ENCODE measurements at places on chromosomes 11 and 22.

DNA sequence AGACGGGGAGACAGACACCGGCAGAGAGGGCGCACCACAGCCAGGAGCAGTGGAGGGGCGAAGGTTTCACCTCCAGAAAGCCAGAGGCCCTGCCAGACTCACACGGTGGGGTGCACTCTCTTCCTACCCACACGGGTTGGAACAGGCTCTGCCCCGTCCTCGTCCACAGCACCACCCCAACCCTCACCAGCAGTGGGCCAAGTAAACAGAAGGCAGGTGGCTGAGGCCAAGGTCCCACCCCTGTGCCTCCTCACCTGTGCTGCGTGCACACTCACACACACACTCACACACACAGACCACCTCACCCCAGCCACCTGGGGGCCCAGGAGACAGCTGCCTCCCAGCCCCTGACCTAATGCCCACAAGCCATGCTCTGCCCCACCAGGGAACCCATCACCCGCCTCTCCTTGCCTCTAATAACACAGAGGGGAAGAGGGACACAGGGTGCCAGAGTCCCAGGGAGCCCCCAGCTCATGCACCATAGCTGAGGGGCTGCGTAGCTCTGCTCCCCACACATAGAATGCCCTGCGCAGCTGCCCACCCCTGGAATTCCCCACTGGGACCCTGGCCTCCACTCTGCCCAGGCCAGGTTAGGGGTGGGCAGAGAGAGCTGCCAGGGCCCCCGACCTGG is 3.1 kb downstream of the CYB5R3 start:
- no peak for DNase-seq

- no peak for DNase-seq
Measured at GRCh38 chr11:128470081-128470480, 117.3 kb downstream of the ETS1 start.

DNA sequence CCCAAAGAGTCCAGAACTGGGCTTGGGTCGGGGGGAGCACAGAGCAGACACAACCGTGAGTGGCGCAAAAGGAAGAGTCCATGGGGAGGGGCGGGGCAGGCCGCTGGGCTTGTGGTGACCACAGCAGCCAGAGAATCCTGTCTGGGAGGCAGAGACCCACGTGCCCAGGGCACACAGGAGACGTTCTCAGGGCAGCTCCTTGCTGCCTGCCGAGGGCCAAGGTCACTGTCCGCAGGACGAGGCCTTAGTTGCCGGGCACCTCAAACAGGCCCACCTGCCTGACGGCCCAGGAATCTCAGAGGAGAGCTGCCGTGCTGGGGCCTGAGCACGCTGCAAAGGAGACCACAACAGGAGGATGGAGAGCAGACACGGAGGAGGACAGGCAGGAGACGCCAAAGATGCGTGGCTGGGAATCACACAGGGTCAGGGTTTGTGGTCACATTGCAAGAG is 87.8 kb downstream of the MYEOV start:
- no peak for DNase-seq

- no peak for DNase-seq
Measured at GRCh38 chr11:78295991-78296930, 107.5 kb downstream of the USP35 start.

DNA sequence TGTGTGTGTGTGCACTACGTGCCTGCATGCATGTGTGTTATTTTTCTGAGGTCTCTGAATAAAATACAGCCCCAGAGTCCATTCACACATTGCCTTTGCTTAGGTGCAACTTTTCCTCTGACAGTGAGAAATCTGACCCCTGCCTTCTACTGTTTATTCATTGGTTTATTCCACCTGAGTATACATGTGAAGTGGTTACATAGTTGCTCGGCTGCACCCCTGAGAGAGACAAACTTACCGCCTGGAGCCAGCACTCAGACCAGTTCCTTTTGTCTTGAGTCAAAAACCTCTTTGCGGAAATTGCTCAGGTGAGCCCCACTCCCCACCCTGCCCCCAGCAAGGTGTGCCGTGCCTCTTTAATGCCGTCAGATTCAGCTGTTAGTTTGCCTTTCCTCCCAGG is 363.6 kb downstream of the BRD1 start:
- no peak for DNase-seq

GRCh38 chr11:58730507-58731089 is 1.1 kb downstream of the GLYAT start:
- DNase-seq = no peak

DNA sequence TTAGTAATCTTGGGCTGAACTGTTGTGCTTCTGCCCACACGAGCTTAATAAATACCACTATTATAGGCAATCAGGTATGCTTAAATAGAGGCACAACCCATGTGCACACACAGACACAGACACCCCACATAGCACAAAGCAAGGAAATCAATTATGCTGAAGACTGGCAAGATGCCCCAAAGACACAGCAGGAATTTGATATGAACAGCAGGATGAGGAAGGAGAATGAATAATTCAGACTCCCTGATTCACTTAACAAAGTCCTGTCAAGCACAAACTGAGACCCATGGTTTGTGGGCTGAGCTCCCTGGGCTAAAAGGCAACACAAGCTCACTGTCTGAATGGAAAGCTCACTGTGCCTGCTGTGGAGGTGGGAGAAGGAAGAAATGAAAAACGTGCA is 42.5 kb downstream of the RBFOX2 start:
- no peak for DNase-seq

GRCh38 chr22:25629613-25630012 is 65.1 kb downstream of the GRK3 start:
- DNase-seq = no peak

- DNase-seq = no peak
Measured at GRCh38 chr11:9170450-9170849, 79.1 kb upstream of the SCUBE2 start.

DNA sequence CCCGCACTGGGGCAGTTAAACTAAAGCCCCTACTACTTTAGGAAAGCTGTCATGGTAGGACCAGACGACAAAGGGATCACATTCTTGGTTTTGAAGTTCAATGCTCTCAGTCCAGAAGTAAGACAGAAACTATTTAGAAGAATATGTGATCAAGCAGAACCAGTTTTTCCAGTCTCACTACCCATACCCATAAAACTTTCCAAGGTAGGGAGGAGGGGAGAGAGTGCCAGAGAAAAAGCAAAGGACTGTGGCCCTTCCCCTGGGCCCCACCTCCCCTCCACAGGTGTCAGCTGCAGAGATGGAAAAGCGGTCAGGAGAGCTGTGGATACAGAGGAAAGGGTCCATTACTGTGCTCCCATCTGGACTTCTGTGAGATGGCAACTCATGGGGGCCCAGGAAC is 587.1 kb downstream of the SOX6 start:
- no peak for DNase-seq

GRCh38 chr11:7414973-7415817 is 70.1 kb upstream of the OLFML1 start:
- no peak for DNase-seq

DNA sequence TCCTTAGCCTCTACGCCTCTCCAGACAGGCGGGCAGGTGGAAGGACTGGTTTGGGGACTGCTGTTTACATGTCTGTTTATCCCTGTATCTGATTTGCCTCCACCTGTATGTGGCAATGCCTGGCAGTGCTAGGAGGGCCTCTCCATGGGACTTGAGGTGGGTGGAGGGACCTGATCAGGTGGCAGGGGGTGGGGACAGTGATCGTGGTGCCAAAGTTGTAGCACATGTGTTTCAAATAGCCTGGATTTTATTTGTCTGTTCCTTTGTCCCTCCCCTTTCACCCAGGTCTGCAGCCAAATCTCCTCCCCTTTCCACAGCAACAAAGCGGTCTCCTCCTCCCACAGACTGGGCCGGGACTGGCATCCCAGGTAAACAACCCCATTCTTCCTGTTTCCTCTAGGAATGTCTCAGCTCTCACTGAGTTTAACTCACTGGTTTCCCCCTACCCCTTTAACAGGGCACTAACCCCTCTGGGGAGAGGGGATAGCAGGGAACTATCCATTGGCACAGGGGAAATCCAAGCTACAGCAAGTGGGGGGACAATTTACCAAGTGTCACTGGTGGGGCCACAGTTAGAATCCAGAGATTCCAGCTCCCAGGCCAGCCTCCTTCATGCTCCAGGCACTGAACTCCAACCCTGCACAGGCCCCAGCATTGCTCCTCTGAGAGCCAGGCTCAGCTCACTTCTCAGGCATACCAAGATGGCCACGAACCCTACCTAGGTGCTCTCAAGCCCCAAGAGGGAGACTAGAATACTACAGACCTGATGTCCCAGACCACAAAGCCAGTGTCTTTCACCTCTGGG is 22.9 kb upstream of the TLCD5 start:
- DNase-seq = no peak

- no peak for DNase-seq
Measured at GRCh38 chr11:117663821-117664220, 133.2 kb downstream of the DSCAML1 start.

DNA sequence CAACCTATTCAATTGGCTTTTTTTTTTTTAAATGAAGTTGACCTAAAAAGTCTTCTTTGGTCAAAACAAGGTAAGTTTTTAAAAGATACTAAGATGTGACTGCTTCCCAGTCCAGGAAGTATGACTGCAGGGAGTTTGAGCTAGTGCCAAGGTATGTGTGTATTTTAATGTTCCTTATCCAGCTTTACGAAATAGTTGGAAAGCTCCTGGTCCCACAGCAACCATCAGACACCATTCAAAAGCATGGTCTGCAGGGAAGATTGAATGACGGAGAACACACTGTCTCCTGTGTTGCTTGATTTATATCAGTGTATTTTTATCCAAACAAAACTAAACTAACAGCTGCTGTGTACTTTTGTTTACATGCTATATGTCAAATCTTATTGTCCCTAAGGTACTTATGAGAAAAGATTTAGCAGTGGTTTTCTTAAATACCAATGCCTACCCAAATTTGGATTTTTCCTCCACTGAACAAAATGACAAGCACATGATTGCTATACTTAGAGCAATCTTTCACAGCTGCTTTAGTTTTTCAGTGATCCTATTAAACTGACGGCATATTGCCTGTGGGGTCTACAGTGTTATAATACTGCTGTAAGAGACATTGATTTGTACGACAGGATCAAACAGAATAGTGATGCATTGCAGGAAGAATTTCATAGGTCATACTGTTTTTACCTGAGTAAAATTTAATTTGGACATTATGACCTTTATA is 122.9 kb downstream of the DCDC1 start:
- DNase-seq = no peak

GRCh38 chr11:115764176-115764575 is 260.0 kb upstream of the CADM1 start:
- DNase-seq = no peak

DNA sequence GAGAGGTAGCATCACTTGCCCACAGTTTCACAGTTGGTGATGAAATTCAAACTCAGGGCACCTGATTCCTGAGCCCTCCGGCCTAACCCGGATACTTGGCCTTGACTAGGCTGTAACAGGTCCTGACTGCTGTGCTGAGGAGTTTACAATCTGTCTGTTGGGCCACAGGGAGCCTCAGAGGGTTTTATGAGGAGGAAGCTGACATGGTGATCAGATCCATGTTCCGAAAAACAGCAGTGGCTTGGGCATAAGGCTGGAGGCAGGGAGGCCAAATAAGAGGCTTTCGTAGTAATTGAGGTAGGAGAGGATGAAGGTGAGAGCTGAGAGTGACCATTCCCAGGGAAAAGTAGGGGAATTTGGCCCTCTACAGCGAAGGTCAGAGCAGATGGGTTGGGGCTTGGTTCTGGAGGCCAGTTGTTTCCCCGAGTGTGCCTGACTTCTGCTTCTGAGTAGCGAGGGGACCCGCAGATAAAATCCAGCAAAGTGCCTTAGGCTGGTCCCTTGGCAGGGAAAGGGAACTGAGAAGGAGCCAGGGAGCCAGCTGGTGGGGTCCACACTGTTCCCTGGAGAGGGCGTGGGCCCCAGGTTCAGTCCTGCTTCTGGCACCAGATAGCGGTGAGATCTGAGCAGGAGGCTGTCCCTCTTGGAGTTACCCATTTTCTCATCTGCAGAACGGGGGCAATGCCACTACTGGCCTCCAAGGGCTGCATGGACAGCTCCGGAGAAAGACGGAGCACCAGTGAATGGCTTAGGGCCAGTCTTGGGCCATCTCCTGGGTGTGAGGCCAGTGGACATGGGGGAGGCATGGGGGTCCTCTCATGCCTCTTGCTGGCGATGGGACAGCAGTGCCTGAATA is 6.5 kb downstream of the PRDM11 start:
- no peak for DNase-seq

GRCh38 chr11:77590194-77590782 is 535 bp downstream of the AQP11 start:
- no peak for DNase-seq

GRCh38 chr11:86802601-86803051 is 2.3 kb downstream of the PRSS23 start:
- no peak for DNase-seq

- no peak for DNase-seq
Measured at GRCh38 chr11:93132836-93133235, 65.0 kb downstream of the SLC36A4 start.
